ENCODE measurements at places on chromosomes 6 and 20. TPM values are rescaled to one million over a fixed set of nuclear protein-coding genes. Genes with fewer than 3 reads are reported as not detected.

Gene TAAR2
- not detected for polyA plus RNA-seq

Gene NKX2-4
- polyA plus RNA-seq = not detected

Gene OR2H1
- not detected for polyA plus RNA-seq

Gene RIPPLY2
- polyA plus RNA-seq = 5.0 TPM

Gene HDGFL1
- not detected for polyA plus RNA-seq

Data from neural cell (in vitro differentiated cells).